ENCODE measurements at places on chromosomes 5 and 9. TPM values are rescaled to one million over a fixed set of nuclear protein-coding genes. Genes with fewer than 3 reads are reported as not detected.

DNA sequence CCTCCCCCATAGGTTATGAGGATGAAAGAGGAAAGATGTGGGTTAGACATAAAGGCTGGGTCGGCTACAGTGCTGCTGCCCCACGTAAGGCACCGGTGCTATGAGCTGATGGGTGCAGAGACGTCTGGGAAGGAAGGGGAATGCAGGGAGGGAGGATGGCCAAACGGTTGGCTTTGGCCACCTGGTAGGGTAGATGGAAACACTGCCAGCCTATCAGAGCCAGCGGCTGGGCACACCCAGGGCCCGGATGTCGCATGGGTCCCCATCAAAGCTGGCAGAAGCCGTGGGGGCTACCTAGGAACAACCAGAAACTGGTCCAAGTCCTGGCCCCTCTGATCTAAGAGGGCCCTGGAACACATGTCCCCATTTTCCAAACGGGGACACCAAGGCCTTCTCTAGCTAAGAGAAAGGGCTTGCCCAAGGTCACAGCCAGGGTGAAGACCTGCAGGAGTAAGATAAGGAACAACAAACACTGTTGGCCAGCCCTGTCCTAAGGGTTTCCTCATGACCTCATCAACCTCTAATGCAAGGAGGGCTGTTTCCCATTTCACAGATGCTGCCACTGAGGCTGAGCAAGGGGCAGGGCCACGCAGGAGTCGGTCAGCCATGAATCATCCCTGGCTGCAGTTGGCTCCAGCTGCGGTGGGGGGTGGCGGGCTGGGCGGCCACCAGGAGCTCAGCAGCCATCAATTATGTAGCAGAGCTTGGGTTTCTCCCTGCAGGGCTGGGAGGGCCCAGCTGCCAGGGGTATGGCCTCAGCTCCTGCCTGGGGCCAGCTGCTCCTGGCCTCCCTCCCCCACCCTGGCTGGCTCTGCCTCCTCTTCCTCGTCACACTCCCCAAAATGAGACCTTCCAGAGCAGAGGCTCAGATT is 4.9 kb downstream of the SH3GLB2 start:
- no peak overlapping the region for H3K4me3 ChIP-seq
- H3K27ac ChIP-seq = no peak overlapping the region
- no peak for DNase-seq
- H3K27me3 ChIP-seq = no peaks in the 10 kb centered on the region
- H3K36me3 ChIP-seq = peaks cover 8% of the 10 kb centered on the region
- peaks cover 15% of the 10 kb centered on the region for H3K4me1 ChIP-seq

GRCh38 chr5:100430268-100431195 is 104.6 kb upstream of the FAM174A start:
- H3K27me3 ChIP-seq = no peaks in the 10 kb centered on the region
- no peak for DNase-seq
- H3K4me3 ChIP-seq = no peak overlapping the region
- no peaks in the 10 kb centered on the region for H3K36me3 ChIP-seq
- no peaks in the 10 kb centered on the region for H3K4me1 ChIP-seq

GRCh38 chr5:8865686-8866374 is 680.0 kb downstream of the SEMA5A start:
- no peak overlapping the region for H3K4me3 ChIP-seq
- H3K36me3 ChIP-seq = no peaks in the 10 kb centered on the region
- no peaks in the 10 kb centered on the region for H3K4me1 ChIP-seq
- no peak for DNase-seq
- no peak overlapping the region for H3K27ac ChIP-seq

- H3K4me1 ChIP-seq = no peaks in the 10 kb centered on the region
- H3K27me3 ChIP-seq = no peaks in the 10 kb centered on the region
- H3K4me3 ChIP-seq = no peak overlapping the region
- no peaks in the 10 kb centered on the region for H3K36me3 ChIP-seq
- H3K27ac ChIP-seq = no peak overlapping the region
- DNase-seq = no peak
Measured at GRCh38 chr5:102596113-102596512, 97.3 kb upstream of the SLCO6A1 start.

DNA sequence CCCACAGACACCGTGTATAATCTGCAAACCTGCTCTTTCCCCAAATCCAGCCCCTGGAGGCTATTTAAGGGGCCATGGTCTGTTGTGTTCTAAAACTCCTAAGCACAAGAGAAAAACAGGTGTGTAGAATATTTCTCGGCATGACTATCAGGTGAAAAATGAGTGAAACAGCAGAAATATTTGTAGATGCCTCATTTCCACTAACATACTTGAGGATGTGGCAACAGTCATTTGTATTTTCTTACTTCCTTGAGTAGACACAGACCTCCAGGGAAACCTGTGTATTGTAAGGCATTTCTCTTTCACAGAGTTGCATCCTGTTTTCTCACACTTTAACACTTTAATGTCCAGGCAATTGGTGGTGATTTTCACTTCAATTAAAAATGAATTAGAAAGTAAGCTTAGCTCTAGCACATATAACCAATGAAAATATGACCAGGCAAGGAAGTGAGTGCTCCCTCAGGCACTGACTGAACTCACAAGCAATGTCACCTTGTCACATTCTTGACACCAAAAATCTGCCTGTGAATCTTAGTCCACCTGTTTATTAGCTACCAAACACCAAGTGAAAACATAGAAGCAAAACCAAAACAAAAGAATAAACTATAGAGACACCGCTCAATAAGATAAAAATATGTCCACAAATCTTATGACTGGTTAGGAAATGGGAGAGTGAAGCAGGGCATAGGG is 64.4 kb downstream of the DIRAS2 start:
- H3K4me1 ChIP-seq = no peaks in the 10 kb centered on the region
- H3K36me3 ChIP-seq = no peaks in the 10 kb centered on the region
- H3K27ac ChIP-seq = no peak overlapping the region
- no peak overlapping the region for H3K4me3 ChIP-seq
- H3K27me3 ChIP-seq = no peaks in the 10 kb centered on the region

DNA sequence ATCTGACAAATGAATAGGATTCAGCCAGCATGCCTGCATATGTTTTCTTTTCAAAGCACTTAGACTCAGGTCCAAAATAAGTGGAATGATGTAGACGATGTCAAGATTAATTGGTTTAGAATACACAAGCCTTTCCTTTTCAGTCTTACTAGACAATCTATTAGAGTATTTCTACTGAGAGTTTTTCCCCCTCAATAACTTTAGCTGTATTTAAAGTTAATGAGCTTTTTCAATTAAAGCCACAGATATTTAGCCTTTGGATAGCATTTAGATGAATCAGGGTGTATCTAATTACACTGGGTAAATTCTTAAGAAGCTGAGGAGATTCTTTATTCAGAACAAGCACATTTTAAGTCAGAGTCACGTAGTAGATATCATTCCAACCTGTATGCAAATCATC is 198.7 kb upstream of the MPDZ start:
- H3K27ac ChIP-seq = no peak overlapping the region
- H3K4me1 ChIP-seq = no peaks in the 10 kb centered on the region
- H3K4me3 ChIP-seq = no peak overlapping the region

DNA sequence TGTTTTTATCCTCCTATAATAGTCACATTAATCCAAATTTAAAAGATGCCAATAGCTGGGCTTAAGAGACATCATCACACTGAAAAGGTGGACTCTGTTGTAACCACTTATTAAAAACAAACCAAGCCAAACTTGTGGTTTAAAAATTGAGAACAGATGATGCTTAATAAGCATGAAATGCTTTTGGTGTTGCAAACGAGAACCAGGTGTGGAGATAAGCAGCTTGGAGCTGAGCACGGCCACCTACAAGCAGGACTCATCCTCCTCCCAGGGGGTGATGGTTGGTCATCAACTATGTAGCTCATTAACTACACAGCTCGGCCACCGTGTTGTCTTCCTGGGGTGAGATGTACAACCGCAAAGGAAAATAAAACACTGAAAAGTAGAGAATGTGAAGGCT is 154.4 kb downstream of the NPR3 start:
- H3K4me3 ChIP-seq = no peak overlapping the region
- no peaks in the 10 kb centered on the region for H3K36me3 ChIP-seq
- DNase-seq = no peak
- no peaks in the 10 kb centered on the region for H3K27me3 ChIP-seq
- no peak overlapping the region for H3K27ac ChIP-seq

GRCh38 chr9:31520301-31521085 is 864.0 kb upstream of the ACO1 start:
- no peaks in the 10 kb centered on the region for H3K27me3 ChIP-seq
- H3K4me3 ChIP-seq = no peak overlapping the region
- no peak overlapping the region for H3K27ac ChIP-seq
- H3K4me1 ChIP-seq = peaks cover 2% of the 10 kb centered on the region

GRCh38 chr9:94918038-94918753 is 191.7 kb downstream of the AOPEP start:
- H3K4me3 ChIP-seq = no peak overlapping the region
- H3K36me3 ChIP-seq = no peaks in the 10 kb centered on the region
- H3K27ac ChIP-seq = no peak overlapping the region
- DNase-seq = no peak
- H3K27me3 ChIP-seq = no peaks in the 10 kb centered on the region
- peaks cover 45% of the 10 kb centered on the region for H3K4me1 ChIP-seq

DNA sequence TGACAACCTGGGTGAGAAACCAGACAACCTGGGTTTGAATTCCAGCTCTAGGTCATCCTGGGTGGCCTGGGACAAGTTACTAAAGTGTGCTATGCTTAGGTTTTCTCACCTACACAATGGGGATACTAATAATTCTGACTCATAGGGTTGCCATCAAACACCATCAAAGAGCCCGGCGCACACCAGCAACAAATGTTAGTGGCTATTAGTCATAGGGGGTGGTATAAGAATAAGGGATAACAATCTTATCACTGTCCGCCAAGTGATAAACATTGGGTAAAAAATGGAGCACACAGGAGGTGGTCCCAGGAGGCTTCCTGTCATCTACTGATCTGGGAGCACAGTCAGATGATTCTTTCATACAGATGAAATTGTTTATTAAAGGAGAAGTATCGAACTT is 61.4 kb upstream of the AFAP1L1 start:
- H3K36me3 ChIP-seq = no peaks in the 10 kb centered on the region
- H3K4me3 ChIP-seq = no peak overlapping the region

GRCh38 chr9:2341126-2341525 is 280.5 kb upstream of the VLDLR start:
- H3K27ac ChIP-seq = no peak overlapping the region
- no peaks in the 10 kb centered on the region for H3K4me1 ChIP-seq
- H3K36me3 ChIP-seq = no peaks in the 10 kb centered on the region
- no peaks in the 10 kb centered on the region for H3K27me3 ChIP-seq
- no peak for DNase-seq

DNA sequence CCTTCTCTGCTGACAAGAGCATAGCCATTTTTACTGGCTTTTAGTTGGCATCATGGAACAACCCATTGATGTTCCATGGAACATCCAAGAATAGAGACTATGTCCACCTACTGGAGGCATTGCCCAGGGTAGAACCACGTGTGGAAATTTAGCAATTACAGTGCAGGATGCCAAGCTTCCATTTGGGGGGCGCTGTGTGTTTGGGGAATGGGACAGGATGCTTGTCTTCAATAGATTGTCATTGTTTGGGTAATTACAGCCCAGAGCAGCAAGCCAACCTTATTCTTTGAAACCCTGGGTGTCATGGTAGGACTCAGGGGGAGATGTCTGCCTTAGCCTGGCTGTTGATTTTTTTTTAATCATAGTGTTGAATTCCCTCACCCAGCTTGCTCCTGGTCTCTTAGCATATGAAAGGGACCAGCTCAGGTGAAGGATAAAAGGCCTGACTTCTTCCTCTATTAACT is 171.1 kb downstream of the DOCK2 start:
- H3K27ac ChIP-seq = no peak overlapping the region
- no peaks in the 10 kb centered on the region for H3K36me3 ChIP-seq
- no peak overlapping the region for H3K4me3 ChIP-seq

- H3K27me3 ChIP-seq = no peaks in the 10 kb centered on the region
- H3K36me3 ChIP-seq = no peaks in the 10 kb centered on the region
- no peak overlapping the region for H3K27ac ChIP-seq
- no peak overlapping the region for H3K4me3 ChIP-seq
- no peaks in the 10 kb centered on the region for H3K4me1 ChIP-seq
Measured at GRCh38 chr5:171509467-171509866, 90.0 kb downstream of the FGF18 start.

DNA sequence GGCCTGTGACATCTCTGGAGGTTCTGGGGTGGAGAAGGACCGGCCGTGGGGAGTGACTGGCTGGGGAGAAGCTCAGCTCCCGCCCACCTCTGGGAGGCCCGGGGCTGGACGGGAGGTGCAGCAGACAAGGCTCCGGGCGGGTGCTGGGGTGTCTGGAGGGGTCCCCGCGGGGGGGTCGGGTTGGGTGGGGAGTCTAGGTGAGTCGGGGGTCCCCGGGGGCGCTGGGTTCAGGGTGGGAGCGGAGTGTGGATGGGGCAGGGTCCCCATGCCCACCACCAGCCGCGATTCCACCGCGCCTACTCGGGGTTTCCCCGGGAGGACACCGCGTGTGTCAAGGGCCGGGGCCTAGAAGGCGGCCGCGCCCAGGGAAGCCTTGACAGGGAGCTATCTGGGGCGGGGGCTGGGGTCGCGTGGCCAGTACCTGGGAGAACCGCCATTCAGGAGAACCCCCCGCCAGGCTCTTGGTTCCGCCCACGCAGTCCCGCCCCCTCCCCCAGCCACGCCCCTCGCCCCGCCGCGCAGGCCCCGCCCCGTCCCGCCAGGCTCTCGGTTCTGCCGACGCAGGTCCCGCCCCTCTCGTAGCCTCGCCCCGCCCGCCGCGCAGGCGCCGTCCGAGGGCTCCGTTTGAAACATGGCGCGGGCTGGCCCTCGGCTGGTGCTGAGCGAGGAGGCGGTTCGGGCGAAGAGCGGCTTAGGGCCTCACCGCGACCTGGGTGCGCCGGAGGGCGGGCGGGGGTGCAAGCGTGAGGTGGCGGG is at the start of gene CEP72:
TSS of gene CEP72 (plus strand) at position 610 of the 756 bp plus-strand sequence. CDS start at position 632, 22 bp downstream.
- H3K4me3 ChIP-seq = peak within 1 kb of the TSS; percentile 77
- peaks cover 12% of the 10 kb centered on the region for H3K27me3 ChIP-seq
- H3K4me1 ChIP-seq = peaks cover 7% of the 10 kb centered on the region
- DNase-seq = peak; percentile 95
- no peaks in the 10 kb centered on the region for H3K36me3 ChIP-seq

GRCh38 chr5:52801329-52801728 is 13.6 kb downstream of the ITGA1 start:
- peaks cover 67% of the 10 kb centered on the region for H3K4me1 ChIP-seq
- peaks cover 9% of the 10 kb centered on the region for H3K36me3 ChIP-seq
- H3K4me3 ChIP-seq = peak overlapping the region; percentile 79
- DNase-seq = no peak
- H3K27me3 ChIP-seq = no peaks in the 10 kb centered on the region

DNA sequence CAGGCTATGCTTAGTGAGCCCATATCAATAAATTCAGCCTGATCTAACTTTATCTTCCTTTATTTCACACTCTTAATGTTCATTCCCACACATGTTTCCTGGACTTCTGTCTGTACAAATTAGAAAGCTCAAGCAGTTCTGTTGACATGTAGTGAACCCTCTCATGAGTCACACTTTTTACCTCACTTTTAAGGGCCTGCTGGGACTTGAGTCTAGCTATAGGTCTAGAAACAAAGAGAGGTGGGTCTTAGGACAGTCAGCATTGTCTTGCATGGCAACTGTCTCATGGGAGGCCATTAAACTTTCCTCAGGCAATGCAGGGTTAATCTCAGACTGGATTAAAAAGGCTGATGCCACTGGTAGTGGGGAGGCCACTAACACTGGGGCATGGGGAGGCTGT is 8.6 kb upstream of the CCNH start:
- no peak overlapping the region for H3K4me3 ChIP-seq
- no peaks in the 10 kb centered on the region for H3K27me3 ChIP-seq
- H3K27ac ChIP-seq = no peak overlapping the region
- no peak for DNase-seq

Gene SH3GLB2
- 88.4 TPM for total RNA-seq

Gene PCDHA5
- total RNA-seq = 0.43 TPM

Gene F12
- 0.69 TPM for total RNA-seq

Gene SPRY4
- total RNA-seq = 89.8 TPM

Data from upper lobe of right lung (tissue), 1 donor.